ENCODE measurements at places on chromosomes 7 and 10.

DNA sequence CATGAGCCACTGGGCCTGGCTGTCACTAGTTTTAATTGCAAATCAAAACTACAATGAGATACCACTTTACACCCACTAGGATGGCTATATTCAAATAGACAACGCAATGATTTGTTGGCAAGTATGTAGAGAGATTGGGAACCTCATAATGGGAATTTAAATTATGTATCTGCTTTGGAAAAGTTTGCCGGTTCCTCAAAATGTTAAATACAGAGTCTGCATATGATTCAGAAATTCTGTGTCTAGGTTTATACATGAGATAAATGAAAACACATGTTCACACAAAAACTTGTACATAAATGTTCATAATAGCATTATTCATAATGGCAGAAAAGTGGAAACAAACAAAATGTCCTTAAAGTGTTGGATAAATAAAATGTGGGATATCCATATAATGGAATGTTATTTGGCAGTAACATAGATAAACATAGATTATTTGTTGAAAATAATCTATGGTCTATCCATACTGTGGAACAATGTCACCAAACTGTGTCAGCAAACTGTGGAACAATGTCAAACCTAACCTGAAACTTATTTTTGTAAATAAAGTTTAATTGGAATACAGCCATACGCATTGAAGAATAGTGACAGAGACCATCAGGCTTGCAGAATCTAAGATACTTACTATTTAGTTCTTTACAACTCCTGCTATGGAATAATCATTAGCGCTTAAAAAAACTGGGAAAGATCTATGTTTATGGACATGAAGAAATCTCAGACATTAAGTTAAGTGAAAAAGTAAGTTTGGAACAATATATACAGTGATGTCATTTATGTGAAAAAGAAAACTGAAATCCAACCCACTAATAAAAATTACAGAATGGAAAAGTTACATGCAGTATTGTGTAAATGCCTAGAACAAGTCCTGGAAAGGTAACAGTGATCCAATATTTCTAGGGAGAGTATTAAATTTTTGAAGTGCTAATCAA lies 70.9 kb downstream of the CCDC7 start:
- DNase-seq, result no peak

GRCh38 chr10:110017052-110017451 lies 9.3 kb downstream of the ADD3 start:
- no peak for DNase-seq

GRCh38 chr10:70659306-70659705 lies 13.0 kb upstream of the ADAMTS14 start:
- no peak for DNase-seq

- no peak for DNase-seq
These were observed 27.7 kb upstream of the DNAAF5 start for GRCh38 chr7:698515-699475.

GRCh38 chr7:74006451-74007241 lies 21.3 kb upstream of the ELN start:
- no peak for DNase-seq

DNA sequence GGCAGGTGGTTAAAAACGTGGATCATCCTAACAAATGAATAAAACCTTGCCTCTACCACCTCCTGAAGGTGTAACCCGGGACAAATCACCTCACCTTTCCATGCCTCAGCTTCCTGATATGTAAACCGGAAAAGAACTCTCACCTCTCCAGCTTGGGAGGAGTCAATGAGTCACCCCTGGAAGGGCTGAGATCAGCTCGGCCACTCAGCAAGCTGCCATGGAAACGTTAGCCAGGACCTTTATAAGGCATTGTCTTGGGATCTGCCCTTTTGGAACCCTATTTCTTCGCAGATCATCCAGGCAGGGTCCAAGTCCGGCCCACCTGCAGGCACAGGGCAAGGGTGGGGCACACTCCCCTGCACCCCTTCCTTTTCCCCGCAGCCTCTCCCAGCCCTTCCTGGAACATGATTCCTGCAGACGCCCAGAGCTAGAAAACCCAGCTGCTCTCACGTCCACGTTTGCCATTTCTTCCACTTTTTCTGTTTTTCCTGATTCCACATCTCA lies 81.6 kb upstream of the PFKP start:
- DNase-seq, result no peak

- DNase-seq, result no peak
These were observed 62.8 kb downstream of the MTPN start for GRCh38 chr7:135914346-135914745.

- DNase-seq, result no peak
These were observed 34.9 kb downstream of the TASOR2 start for GRCh38 chr10:5719546-5719945.

DNA sequence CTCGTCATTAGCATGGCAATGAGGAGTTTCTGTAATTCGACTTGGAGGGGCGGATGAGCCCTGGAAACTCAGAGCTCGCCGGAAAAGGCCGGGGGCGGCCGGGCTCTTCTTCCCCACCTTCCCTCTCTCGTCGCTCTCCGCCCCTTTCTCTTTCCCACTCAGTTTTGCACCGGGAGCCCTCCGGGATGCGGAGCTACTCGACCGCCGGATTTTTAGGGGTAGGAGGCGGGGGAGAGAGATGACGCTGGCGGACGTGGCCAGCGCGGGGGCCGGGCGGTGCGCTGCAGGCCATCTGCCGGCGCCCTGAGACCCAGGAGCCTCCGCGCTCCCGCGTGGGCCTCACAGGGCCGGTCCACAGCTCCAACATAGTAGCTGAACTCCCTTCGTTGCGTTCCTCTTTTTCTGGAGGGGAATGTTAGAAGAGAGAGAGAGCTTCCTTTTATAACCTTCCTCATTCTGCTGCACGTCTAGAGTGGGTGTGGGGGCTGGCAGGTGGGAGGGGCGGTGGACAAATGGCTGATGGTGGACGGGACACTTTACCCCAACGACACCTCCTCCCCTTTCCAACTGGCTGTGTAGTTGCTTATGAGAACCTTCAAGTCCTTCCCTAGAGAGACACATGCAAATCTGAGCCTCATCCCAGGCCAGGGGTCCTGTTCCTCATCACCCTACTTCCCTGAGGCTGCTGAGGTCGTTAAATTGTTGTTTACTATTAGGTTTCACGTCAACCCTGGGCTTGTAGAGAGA lies 1.1 kb upstream of the HOXA1 start:
- no peak for DNase-seq

GRCh38 chr10:110009736-110010475 lies 2.1 kb downstream of the ADD3 start:
- peak; percentile 49 for DNase-seq

DNA sequence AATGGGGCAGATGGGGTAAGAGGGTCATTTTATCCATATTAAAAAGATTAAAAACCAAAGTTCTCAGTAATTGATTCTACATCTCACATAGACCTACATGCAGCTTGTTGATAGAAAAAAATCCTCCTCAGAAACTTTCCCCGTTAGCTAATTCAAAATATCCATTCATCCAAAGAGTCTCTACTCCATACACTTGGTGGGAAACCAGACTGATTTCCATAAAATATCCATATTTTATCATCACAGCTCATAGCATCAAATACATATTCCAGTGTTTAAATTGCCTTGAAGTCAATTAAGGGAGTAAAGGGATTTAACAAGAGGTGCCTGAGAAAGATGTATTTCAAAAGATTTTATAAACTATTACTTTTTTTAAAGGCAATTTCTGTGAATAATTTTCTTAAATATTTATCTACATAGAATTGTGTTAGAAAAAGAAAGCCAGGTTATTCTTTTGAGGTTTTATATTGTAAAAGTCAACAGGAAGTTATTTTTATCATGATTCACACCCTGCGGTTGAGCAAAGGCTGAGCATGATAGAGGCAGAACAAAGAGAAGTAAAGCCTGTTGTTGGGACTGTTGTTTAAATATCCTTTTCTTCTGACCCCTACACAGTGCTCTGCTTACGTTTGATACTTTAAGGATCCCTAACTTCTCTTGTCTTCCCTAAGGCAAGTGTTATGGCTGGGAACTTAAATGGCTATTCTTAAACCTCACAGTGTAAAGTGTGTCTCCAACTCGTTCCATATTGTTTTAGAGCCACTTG lies 266.7 kb downstream of the PRKG1 start:
- DNase-seq, result no peak

Data from stimulated activated CD4-positive, alpha-beta T cell treated with anti-CD3 and anti-CD28 coated beads, Interleukin-2, amount 100 ng/mL, for 4 hours (primary cell).